ENCODE measurements at places on chromosomes 1 and 21. TPM values are rescaled to one million over a fixed set of nuclear protein-coding genes. Genes with fewer than 3 reads are reported as not detected.
A peak's percentile ranks its signal among the peaks of the same experiment; 100 is the strongest.

DNA sequence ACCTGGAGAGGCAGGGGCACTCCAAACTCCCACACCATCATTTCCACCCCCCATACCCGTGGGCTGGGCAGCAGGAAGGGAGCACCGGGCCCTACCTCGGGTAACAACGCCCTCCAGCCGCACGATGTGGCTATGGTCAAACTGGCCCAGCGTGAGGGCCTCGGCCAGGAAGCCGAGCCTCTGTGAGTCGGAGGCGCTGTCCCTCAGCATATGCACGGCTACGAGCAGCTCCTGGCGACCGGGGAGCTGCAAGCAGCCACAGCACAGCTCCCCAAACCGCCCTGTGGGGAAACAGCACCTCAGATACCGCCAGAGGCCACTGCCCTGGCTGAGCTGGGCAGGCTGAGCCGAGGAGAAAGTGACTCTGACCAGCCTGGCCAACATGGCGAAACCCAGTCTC is 29.2 kb downstream of the CDCA8 start:
- H3K27ac ChIP-seq: no peak overlapping the region
- no peak overlapping the region for H3K4me3 ChIP-seq
- peaks cover 24% of the 10 kb centered on the region for H3K27me3 ChIP-seq
- DNase-seq: no peak
- no peaks in the 10 kb centered on the region for H3K36me3 ChIP-seq
- no peaks in the 10 kb centered on the region for H3K4me1 ChIP-seq

GRCh38 chr1:33276573-33277298 is 20.4 kb downstream of the ZNF362 start:
- peaks cover 24% of the 10 kb centered on the region for H3K36me3 ChIP-seq
- H3K27me3 ChIP-seq: no peaks in the 10 kb centered on the region
- H3K27ac ChIP-seq: no peak overlapping the region
- DNase-seq: no peak
- no peaks in the 10 kb centered on the region for H3K4me1 ChIP-seq

- peaks cover 26% of the 10 kb centered on the region for H3K36me3 ChIP-seq
- no peak overlapping the region for H3K4me3 ChIP-seq
- H3K4me1 ChIP-seq: no peaks in the 10 kb centered on the region
- H3K27ac ChIP-seq: no peak overlapping the region
Measured at GRCh38 chr1:92544756-92545165, 58.0 kb upstream of the GFI1 start.

- DNase-seq: no peak
- H3K27me3 ChIP-seq: peaks cover 16% of the 10 kb centered on the region
- H3K4me3 ChIP-seq: no peak overlapping the region
Measured at GRCh38 chr1:115343200-115343737, 5.2 kb upstream of the NGF start.

GBP2 gene
- total RNA-seq: 4.4 TPM

ZNF684 gene
- 4.7 TPM for total RNA-seq

- peaks cover 11% of the 10 kb centered on the region for H3K27me3 ChIP-seq
- H3K27ac ChIP-seq: no peak overlapping the region
- no peaks in the 10 kb centered on the region for H3K36me3 ChIP-seq
- no peaks in the 10 kb centered on the region for H3K4me1 ChIP-seq
- no peak for DNase-seq
Measured at GRCh38 chr1:17260264-17260663, 11.4 kb downstream of the PADI3 start.

DNA sequence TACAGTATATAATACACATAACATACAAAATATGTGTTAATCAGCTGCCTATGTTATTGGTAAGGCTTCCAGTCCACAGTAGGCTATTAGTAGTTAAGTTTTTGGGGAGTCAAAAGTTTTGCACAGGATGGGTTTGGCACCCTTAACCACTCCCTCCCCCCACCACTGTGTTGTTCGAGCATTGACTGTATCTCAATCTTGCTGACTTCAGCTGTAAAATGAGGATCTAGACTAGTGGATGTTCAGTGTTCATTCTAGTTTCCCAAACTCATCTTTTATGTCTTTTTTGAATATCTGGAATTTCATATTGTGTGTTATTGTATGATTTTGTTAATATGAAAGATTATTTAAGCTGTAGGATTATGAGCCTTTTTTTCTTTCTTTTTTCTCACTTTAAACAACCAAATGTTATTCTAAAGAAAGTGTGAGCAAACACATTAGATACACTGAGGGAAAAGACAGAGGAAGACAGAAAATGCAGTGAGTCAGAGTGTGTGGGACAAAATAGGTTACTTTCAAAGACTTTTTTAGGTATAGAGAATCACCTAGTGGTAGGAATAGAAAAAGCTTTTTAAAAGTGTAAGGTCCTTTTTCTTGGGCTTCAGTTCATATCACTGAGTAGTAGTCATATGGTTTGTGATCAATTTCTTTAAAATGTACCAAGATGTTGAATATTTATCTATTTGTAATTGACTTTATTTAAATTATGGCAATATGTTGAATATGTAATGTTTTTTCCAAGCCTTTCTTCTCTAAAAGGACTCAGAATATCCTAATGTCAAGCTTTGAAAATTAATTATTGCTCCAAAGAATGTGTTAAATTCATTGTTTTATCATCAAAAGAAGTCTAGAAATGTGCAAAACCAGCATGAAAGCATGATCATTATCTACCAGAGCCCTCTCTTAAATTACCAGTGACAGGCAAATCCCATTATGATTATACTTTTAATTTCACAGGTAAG is 17.9 kb upstream of the CENPF start:
- no peaks in the 10 kb centered on the region for H3K27me3 ChIP-seq
- no peaks in the 10 kb centered on the region for H3K36me3 ChIP-seq

- H3K36me3 ChIP-seq: no peaks in the 10 kb centered on the region
- H3K4me3 ChIP-seq: no peak overlapping the region
- no peak overlapping the region for H3K27ac ChIP-seq
- H3K4me1 ChIP-seq: peaks cover 18% of the 10 kb centered on the region
- no peak for DNase-seq
- H3K27me3 ChIP-seq: no peaks in the 10 kb centered on the region
Measured at GRCh38 chr21:14453339-14454015, 70.5 kb upstream of the HSPA13 start.

DNA sequence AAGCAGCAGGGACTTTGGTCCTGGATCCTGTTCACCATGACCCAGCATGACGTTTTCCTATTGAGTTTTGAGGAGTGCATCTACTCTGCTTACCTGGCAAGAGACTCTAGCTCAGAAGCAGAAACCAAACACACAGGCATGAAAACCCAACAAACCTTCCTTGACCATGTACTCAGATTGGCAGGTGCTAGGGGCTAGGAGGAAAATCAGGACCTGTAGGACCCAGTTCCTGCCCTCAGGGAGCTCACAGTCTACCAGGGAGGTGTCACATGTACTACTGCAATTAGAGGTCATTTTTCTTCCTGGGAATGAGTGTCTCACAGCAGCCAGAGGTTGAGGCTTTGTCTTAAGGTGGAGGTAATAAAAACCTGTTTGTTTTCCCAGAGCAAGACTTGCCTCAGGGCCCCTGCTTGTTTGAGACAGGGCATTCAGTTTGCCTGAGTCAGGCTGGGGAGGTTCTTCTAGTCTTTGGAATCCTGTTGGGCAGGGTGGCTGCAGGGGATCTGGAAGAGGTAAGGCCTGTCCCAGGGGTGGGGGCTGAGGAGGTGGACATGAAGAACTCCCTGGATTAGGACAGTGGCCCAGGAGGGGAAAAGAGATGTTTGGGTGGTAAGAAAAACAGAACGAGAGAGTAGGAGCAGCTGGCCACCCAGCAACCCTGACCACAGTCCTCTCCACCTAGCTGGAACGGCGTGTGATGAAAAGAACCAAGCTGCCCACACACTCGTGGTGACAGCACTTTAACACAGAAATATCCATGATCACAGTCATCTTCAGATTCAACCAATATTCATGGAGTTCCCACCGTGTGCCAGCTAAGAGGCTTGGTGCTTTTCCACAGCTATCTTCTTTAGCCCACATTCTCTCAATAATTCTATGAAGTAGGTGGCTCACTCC is 30.8 kb downstream of the IER5 start:
- DNase-seq: no peak
- no peaks in the 10 kb centered on the region for H3K27me3 ChIP-seq
- no peak overlapping the region for H3K4me3 ChIP-seq
- H3K4me1 ChIP-seq: peaks cover 26% of the 10 kb centered on the region

- no peaks in the 10 kb centered on the region for H3K27me3 ChIP-seq
- no peak for DNase-seq
- H3K36me3 ChIP-seq: peaks cover 41% of the 10 kb centered on the region
- H3K4me3 ChIP-seq: no peak overlapping the region
Measured at GRCh38 chr1:226369110-226369509, 38.8 kb downstream of the PARP1 start.

GRCh38 chr1:179016706-179017382 is 8.8 kb upstream of the FAM20B start:
- peak; percentile 45 for DNase-seq
- H3K27me3 ChIP-seq: no peaks in the 10 kb centered on the region
- no peaks in the 10 kb centered on the region for H3K36me3 ChIP-seq
- H3K27ac ChIP-seq: peak overlapping the region; percentile 23
- H3K4me3 ChIP-seq: no peak overlapping the region

DNA sequence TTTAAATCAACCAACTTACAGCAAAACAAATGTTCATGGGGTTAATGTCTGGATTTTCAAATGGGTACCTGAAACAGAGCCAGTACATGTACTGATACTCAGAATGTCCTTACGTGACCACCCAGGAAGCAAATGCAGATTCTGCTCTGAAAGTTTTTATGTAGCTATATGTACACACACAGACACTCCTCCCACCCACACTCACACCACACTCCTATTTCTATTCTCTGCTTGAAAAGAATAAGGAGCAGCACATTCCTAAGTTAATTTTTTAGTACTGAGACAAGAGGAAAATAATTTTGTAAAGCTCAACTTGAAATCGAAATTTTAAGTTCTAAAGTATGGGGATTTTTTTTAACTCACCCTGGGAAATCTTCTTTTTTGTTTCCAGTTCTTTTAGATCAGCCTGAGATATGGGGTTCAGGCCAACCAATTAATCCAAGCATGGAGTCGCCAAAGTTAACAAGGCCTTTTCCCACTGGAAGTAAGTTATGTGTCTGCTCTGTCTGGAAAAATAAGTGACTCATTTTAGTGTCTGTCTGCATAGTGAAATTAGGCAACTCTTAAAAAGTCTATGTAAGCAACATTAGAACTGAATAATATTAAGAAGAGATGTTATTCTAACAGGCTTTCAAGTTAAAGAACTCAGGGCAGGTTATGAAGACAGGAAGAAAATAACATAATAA is 75.5 kb upstream of the DYNLT5 start:
- H3K27me3 ChIP-seq: no peaks in the 10 kb centered on the region
- H3K27ac ChIP-seq: peak overlapping the region; percentile 81
- H3K4me3 ChIP-seq: no peak overlapping the region
- peaks cover 28% of the 10 kb centered on the region for H3K4me1 ChIP-seq

- no peak for DNase-seq
- H3K4me3 ChIP-seq: no peak overlapping the region
- H3K27me3 ChIP-seq: no peaks in the 10 kb centered on the region
Measured at GRCh38 chr21:30206551-30207251, 9.2 kb downstream of the CLDN8 start.

- no peak for DNase-seq
- H3K4me3 ChIP-seq: no peak overlapping the region
- no peaks in the 10 kb centered on the region for H3K27me3 ChIP-seq
- H3K27ac ChIP-seq: no peak overlapping the region
- peaks cover 4% of the 10 kb centered on the region for H3K36me3 ChIP-seq
Measured at GRCh38 chr1:183149273-183149672, 36.8 kb upstream of the LAMC2 start.

DNA sequence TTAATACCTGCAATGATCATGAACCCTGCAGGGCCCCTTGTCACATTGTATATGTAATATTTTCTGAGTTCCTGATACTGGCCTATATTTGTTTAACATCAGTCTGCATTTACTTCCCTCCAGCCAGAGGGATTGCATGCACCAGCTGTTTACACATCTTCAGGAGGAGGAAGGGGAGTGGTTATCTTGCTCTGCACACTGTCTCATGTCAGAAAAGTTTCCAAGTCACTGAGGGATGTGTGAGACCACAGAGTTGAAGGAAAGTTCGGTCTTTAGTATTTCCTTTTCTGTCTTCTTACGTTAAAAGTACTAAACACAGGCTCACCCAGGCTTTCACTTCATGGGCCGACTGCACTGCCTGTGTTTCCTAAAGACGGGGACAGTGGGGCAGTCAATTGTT is 574.1 kb downstream of the LMO4 start:
- no peak overlapping the region for H3K4me3 ChIP-seq
- H3K36me3 ChIP-seq: no peaks in the 10 kb centered on the region
- H3K27ac ChIP-seq: peak overlapping the region; percentile 84
- H3K4me1 ChIP-seq: peaks cover 69% of the 10 kb centered on the region
- DNase-seq: no peak
